Fibroblast of mammary gland (primary cell): ENCODE measurements at places on chromosomes 6 and 20.

- no peak for DNase-seq
Observed at GRCh38 chr20:3614466-3614865, 48.7 kb downstream of the GFRA4 start.

- peak; percentile 22 for DNase-seq
Observed at GRCh38 chr20:37651932-37652331, 41.9 kb upstream of the CTNNBL1 start.

DNA sequence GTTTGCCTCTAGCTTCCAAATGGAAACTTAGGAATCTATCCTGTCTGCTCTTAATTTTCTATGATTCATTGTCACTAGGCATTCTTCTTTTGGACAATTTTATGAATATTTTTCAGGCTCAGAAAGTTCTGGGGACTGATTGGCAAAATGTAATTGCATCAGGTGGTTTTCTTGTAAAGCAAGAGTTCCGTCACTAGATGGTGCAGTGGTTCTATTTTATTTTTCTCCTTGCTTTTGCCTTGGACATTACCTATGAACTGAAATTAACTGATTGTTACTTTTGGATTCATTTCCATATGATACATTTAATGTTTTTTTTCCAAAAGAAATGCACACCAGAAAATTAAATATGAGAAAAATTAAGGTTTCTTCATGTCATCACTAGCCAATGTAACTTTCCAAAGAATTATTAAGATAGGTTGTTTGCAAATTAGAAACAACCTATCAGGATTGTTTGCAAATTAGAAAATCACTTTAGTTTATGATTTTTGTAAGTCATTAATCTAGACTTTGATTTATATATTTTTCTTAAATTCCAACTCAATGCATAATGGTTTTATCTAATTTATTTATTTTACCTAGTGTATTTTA lies 48.0 kb downstream of the TMEM170B start:
- peak; percentile 68 for DNase-seq

DNA sequence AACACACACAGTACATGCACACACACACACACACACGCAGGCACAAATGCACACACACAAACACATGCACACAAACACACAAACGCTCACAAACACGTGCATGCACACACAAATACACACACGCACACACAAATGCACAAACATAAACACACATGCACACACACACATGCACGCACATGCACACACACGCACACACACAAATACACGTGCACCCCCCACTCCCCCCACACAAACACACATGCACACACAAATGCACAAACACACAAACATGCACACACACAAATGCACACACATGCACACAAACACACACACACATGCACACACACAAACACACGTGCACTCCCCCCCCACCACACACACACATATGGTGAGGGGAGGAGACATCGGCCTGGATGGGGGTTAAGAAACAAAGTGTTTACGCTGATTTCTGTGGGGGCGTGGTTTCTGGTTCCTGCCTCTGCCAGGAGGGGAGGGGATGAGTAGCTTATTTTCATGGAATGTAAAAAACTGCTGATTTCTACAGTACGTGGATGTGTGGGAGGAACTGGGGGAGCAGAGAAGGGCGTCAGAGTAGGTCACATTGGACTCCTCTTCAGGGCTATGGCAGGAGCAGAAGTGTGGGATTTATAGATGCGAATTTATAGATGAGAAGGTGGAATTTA lies 607.2 kb downstream of the QKI start:
- peak; percentile 2 for DNase-seq

DNA sequence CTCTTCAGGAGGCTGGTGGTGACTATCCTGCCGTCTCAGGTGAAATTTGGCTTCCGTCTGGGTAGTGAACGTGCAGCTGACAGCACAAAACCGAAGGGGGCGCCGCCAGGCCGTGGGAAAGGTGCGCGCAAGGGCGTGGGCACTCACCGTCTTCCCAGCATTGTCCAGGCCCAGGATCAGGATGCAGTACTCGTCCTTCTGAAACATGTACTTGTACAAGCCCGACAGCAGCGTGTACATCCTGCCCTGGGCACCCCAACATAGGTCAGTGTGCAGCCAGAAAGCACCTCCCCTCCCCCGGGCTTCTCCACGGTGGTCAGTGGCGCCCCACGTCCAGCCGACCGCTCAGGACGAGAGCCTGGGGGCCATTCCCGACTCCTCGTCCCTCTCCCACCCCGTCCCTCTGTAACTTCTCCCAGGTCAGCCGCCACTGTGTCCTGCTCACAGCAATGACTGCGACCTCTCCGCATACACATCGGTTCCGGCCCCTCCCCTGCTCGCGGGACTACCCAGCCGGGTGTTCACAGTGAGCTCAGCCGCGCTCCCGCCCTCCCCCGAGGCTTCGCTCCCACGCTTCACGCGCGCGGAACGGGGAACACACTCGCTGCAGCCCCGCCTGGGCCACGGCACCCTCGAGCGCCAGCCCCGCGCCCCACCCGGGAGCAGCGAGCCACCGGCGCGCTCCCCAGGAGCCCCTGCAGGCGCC lies 771 bp downstream of the ARFRP1 start:
- peak; percentile 46 for DNase-seq

DNA sequence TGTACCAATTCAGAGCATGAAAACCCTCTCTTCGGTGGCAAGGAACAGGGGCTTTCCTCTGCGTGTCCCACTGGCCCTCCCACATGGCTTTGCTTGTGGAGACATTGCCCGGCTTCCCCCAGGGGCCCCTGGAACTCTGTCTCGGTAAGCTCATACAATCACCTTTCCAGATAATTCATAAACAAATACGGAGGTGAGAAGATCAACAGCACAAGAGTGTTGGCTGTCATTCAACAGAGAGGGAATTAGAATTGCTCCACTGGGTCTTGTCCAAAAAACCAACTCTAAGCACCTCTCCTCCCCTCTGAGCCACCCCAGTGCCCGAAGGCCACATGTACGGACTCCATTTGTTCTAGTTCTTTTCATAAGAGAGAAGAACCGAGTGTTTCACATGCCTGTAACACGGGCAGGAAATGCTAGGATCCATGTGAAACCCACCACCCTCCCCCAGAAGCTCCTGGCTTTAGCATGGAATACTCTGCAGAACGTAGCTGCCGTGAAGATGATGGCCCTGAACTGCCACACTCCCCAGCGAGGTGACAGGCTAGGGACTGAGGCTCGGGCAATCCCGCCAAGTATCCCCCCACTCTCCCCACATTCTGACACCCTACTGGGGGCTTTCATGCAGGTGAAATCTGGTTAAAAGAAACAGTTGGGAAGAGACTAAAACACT lies 24.6 kb upstream of the FOXC1 start:
- DNase-seq = no peak

GRCh38 chr6:36283608-36284007 lies 13.7 kb downstream of the PNPLA1 start:
- peak; percentile 4 for DNase-seq

GRCh38 chr6:14951704-14952103 lies 294.2 kb upstream of the JARID2 start:
- DNase-seq = no peak

GRCh38 chr20:44326391-44327159 lies 10.3 kb upstream of the R3HDML start:
- no peak for DNase-seq

DNA sequence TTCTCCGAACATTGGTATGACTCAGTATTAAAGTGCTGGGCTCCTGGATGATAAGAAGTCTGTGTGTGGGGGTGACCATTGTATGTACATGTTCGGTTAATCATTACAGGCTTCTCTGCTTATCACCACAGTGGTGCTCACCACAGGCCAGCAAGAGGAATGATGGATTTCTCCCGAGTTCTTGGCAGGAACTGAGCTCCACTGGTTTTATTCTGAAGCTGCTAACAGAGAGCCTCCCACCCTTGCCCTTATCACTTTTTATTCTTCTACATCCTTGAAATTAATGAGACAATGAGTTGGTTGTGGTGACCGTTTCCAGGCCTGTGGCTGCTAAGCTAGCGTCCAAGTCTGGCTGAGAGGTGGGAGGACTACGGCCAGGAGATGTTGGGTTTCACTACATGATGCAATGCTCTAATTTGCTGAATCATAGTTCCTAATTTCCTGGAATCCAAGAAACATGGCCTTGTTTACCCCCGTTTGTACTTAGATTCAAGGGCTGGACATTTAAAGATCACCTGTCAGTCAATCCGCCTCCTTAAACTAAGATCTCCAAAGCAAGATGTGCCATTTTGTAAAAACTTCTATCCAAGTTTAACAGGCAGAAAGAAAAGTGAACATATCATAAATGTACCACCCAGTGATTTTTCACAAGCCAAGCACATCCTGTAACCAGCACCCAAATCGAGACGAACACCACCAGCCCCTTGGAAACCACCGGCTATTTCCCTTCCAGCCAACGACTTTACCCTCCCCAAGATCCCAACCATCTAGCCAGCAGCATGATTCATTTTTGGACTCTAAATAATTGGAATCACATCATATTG lies 172.5 kb downstream of the FOXA2 start:
- DNase-seq = peak; percentile 91

DNA sequence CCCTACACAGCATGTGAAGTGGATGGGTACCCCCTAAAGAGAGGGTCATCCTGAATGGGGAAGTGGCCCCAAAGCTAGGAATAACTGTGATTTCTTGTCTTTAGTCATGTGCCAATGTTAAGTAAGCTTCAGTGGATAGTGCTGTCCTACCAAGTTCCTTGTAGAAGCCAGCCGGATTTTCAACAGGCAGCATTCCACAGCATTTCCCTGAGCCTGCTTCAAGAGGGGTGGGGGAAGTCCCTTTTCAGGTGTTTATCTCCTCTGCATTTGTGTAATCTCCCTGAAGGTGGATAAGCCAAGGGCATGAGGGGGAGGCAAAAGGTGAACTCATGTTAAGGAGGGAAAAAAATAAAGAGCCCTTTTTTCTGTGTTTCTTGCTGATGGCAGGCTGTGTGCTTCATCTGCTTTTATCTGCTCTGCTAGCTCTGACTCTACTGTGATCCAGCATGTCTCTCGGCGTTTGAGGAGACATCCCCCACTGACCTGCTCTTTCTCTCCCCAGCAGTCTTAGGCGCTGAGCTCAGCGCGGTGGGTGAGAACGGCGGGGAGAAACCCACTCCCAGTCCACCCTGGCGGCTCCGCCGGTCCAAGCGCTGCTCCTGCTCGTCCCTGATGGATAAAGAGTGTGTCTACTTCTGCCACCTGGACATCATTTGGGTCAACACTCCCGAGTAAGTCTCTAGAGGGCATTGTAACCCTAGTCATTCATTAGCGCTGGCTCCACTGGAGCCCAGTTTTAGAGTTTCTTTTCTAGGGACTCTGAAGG lies 1.9 kb downstream of the EDN1 start:
- DNase-seq = no peak

- DNase-seq = peak; percentile 24
Observed at GRCh38 chr6:47061309-47062300, 19.5 kb upstream of the ADGRF1 start.

- DNase-seq = no peak
Observed at GRCh38 chr6:163226181-163226835, 188.2 kb upstream of the QKI start.

DNA sequence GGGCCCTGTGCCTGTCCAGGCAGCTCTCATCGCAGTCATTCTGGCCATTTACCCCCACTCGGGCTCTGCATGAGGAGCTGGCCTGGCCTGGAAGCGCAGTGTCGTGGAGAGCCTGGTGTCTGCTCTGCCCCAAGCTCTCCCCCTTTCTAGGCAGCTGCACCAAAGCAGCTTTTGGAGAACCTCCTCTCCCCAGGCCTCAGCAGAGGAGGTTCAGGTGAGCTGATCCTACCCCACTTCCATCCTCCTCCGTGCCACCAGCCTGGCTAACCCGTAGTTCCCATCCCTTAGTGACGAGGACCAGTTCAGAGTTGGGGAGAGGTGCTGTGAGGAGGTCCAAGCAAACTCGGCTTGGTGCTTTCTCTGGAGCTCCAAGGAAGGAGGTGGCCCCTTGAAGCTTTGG lies 30.5 kb upstream of the PHACTR3 start:
- DNase-seq = no peak

DNA sequence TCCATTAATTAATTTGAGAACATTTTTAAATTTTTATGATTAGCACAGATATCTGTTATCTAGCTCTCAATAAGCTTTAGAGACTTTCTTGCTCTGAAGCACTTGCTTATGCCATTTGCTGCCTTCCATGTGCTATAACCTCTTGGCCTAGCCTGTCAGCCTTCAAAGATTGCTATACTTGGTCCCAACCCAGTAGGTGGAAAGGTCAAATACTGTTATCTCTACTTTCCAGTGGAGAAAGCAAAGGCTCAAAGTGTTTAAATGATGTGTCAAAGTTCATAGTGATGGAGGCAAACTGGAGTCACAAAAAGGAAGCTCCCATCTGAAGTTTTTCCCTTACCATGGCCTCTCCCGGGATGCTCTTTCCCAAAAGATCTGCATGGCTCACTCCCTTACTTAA lies 125.1 kb downstream of the PKHD1 start:
- DNase-seq = no peak

DNA sequence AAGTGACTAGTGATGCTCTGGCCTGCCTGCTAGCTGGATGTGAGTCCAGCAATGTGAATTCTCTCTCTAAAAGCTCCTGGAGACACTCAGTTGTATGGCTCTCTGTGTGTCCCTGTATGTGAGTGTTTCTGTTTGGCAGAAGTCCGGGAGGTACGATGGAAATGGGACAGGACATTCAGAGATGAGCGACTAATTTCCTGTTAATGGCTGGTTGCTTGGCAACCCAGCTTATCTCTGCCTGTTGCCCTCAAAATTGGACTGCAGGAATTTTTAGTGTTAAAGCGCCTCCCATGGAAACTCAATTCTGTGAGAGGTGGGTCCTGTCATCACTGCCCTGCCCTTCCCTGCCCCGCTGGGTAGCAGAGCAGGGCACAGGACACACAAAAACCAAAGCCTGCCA lies 136.8 kb upstream of the LRFN2 start:
- DNase-seq = peak; percentile 15

DNA sequence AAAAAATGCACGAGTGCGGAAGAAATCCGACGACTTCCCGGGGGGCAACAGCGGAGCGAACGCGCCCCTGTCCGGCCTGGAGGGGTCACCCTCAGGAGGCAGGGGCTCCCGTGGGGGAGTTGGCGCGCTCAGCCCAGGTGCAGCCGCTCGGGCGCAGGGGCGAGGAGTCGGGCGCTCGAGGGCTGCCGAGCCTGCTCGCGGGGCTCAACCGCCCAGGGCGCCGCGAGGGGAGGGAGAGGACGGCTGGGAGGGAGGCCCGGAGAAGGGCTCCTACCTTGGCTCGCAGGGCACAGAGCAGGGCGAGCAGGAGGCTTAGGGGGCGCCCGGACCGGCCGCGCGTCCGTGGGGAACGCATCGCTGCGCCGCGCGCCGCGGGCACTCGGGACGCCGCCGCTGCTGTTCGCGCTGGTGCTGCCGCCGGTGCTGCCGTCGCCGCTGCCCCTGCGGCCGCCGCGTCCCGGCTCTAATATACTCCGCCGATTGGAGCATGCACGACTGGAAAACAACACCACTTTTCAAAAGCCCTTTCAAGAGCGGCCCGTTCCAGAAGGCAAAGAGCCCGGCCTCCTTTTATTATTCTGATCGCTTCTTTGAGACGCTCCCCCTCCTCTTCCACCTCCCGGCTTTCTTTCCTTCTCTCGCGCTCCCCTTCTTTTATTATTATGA lies 490 bp downstream of the JAG1 start:
- DNase-seq = no peak

- DNase-seq = no peak
Observed at GRCh38 chr20:32144898-32145662, 35.6 kb downstream of the TM9SF4 start.
